Cortex of kidney (tissue), 1 donor: ENCODE measurements at places on chromosomes 4 and X.

- DNase-seq = no peak
Observed at GRCh38 chr4:98166025-98166730, 22.9 kb upstream of the STPG2 start.

DNA sequence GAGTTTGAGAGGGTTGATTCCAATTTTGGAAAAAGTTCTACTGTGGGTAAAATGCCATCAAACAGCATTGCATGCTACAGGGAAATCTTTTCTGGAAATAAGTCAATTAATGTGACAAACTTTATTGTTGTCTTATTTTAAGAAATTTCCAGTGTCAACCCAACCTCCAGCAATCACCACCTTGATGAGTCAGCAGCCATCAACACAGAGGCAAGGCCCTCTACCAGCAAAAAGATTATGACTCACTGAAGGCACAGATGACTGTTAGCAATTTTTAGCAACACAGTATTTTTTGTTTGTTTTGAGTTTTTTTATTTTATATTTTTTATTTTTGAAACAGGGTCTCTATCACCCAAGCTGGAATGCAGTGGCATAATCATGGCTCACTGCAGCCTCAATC, 165.4 kb upstream of the C1QTNF7 start:
- DNase-seq = no peak

GRCh38 chr4:143241892-143242291, 57.2 kb downstream of the USP38 start:
- no peak for DNase-seq

DNA sequence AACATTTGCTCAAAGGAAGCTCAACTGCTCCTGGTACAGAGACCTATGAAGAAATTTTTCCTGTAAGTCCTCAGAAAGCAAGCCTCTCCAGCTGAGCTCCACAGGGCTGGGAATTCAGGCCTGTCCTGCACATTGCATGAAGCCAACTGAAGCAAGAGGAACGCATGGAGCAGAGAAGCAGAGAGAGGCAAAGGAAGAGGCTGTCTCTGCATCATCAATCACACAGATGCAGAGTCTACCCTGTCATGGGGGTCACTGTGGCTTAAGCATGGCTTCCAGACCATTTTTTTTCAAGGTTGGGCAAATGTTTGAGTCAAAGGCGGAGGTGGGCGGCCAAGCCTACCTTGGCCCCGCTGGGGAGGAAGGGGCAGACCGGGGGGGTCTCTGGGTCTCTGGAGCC, 110.3 kb upstream of the MSX1 start:
- no peak for DNase-seq

DNA sequence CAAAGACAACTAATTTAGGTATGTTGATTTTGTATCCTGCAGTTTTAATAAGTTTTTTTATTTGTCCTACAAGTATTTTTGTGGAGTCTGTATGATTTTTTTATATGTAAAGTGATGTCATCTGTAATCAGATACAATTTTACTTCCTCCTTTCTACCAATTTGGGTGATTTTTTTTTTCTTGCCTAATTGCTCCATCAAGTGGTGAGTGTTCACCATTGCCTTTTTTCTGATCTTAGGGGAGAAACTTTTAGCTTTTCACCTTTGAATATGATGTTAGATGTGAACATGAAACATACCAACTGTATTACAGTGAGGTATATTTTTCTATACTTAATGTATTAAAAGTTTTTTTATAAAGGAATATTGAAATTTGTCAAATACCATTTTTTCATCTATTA, 362.3 kb downstream of the PABPC4L start:
- DNase-seq = no peak

GRCh38 chr4:182492423-182492822, 249.2 kb downstream of the TENM3 start:
- DNase-seq = no peak

DNA sequence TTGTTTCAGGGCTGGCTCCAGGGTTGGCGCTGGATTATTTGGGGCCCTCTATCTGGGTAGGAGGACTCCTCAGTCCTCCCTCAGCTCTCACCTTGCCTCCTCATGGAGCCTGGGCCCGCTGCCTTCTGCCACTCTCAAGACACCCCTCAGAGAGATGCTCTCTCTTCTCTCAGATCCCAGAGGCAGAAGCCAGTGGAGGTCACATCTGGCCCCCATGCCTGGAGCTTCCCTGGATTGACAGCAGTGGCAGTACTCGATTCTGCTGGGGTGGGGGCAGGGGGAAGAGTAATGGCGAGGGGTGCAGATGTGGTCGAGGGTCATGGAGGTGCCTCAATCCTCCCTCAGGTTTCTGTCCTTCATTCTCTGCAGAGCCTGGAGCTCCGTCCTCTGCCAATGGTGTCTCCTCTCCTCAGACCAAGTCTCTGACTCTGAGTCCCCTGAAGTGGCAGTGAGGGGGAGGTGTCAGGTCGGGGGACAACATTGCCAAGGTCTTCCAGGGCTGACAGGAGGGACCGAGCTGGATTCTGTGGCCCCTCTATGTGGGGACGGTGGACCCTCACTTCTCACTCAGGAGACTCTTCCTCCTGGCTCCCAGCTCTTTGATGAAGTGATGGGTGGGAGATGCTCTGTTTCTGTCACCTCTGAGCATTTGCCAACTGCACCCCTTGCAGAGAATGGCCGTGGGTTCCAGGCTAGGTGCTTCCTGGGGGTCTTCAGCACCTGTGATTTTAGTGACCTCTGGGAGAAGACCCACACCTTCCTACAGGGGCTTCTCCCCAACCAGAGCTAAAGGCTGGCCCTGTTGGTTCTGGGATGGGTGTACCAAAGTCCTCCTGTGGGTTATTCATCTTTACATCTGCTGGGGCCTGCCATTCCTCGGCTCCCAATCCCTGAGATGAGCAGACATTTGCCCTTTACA, 10.9 kb upstream of the HSFX1 start:
- no peak for DNase-seq

- no peak for DNase-seq
Observed at GRCh38 chr4:101217353-101218031, 129.8 kb downstream of the PPP3CA start.

GRCh38 chr4:138696058-138696457, 319.5 kb upstream of the NOCT start:
- DNase-seq = no peak

GRCh38 chr4:135553213-135553612, 1351.6 kb upstream of the PABPC4L start:
- DNase-seq = no peak
